Brain (organoid and tissue), 16 donors: ENCODE measurements at places on chromosomes 2 and 18. TPM values are rescaled to one million over a fixed set of nuclear protein-coding genes. Genes with fewer than 3 reads are reported as not detected.

The IKZF2 gene
- polyA plus RNA-seq, result 1.3 TPM

DNA sequence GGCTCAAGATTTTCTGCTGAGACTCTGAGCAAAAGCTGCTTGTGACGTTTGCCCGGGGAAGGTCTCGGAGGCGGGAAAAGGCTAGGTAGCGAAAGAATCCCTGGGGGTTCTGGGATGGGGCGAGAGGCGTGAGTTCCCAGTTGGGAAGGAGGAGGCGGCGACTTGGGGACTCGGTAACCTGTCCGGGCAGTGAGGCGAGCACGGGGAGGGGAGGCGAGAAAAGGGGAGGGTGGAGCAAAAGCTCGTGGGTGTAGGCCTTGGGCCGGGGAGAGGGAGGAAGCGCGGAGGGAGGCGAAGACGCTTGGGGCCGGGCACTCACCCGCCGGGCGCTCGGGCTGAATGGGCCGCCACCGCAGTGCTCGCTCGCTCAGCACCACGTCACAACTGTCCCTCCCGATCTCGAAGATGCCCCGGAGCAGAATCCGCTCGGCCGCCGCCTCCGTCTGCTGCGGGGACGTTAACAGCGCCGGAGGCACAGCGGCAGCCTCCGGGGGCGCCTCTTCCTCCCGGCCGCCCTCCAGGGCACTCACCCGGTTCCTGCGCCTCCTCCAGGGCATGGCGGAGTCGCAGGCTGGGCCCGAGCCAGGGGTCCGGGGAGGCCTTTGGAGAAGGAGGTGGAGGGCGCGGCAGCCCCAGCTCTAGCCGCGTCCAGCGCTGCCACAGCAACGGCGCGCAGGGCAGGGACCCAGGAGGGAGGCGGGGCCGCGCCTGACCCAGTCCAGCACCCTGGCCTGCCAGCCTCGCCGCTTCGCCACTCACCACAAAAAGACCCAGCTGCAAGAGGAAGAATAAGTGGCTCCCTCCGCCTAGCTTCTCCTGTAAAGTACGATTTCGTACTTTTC, at the start of gene CERKL:
Gene CERKL, minus strand, starts transcription at position 656 of the 842 bp plus-strand sequence. Its CDS starts 99 bp downstream, at position 557.
- peak; percentile 31 for DNase-seq

GRCh38 chr2:9678544-9678943, 47.7 kb upstream of the YWHAQ start:
- DNase-seq, result no peak

DNA sequence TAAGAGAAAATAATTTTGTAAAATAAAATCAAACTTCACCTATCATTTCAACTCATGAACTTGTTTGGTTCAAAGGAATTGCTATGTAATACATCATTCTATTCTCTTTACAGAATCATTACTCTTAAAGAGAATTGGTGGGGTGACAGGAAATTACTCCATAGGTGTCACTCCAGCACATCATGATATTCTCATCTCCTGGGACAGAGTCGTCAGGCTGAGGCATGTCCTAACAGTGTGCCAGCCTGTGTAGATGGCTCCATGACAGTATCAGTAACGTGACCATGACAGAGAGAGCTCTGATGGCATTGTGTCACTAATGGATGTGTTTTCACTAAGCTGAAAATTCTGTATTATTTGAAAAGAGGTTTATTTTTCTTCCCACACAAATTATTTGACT, 13.9 kb downstream of the SPATS2L start:
- DNase-seq, result no peak

- no peak for DNase-seq
Observed at GRCh38 chr18:3235846-3236245, 11.8 kb upstream of the MYL12A start.

- no peak for DNase-seq
Observed at GRCh38 chr18:79780547-79780946, 17.2 kb upstream of the KCNG2 start.

DNA sequence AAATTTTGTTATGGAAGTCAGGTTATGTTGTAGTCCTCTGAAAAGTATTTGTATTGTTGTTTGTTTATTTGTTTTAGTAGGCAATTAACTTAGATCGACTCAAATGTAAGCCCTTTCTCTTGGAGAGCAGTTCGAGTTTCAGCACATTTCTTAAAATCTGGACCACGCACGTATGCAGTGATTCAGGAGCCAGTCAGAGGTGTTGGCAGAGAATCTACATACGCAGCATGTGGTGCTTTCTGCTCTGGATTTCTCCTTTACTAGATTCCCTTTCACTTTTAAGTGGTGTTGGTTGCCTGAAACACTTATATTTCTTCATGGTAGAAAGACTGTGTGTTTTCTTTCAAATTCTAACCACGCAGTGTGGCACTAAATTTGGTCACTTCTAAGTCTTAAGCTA, 773.9 kb upstream of the LRATD1 start:
- DNase-seq, result no peak

GRCh38 chr2:127199223-127199622, 20.9 kb downstream of the CYP27C1 start:
- no peak for DNase-seq

GRCh38 chr2:229825476-229825875, 96.3 kb downstream of the TRIP12 start:
- no peak for DNase-seq

- no peak for DNase-seq
Observed at GRCh38 chr2:196293751-196294515, 122.6 kb upstream of the STK17B start.

GRCh38 chr18:1585881-1586488, 681.3 kb downstream of the ADCYAP1 start:
- peak; percentile 75 for DNase-seq

- DNase-seq, result no peak
Observed at GRCh38 chr2:121388371-121388770, 103.4 kb upstream of the TFCP2L1 start.

DNA sequence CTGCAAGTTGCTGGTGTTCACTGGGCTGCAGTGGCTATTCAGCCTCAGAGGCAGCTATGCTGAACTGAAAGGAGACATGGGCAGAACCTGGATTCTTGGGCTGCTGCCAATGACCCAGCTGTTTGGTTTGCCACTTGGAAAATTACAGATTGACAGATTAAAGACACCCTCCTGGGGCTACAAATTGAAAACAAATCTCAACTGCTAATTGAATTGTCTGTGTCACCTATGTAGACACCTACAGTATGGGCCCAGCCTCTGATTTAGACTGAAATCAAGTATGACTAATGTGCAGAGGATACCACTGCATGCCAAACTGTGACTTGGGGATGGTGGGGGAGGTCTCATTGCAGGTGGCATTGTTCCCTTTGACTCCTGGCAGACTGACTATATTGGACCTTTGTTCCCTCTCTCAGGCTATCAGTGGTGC, 42.8 kb downstream of the ITSN2 start:
- DNase-seq, result peak; percentile 54

- no peak for DNase-seq
Observed at GRCh38 chr18:55593888-55594287, 5.9 kb upstream of the TCF4 start.

The C2orf80 gene
- polyA plus RNA-seq, result 3.3 TPM

- no peak for DNase-seq
Observed at GRCh38 chr2:136008205-136008865, 22.9 kb upstream of the DARS1 start.

The XIRP2 gene
- not detected for polyA plus RNA-seq

The EVX2 gene
- 0.14 TPM for polyA plus RNA-seq

DNA sequence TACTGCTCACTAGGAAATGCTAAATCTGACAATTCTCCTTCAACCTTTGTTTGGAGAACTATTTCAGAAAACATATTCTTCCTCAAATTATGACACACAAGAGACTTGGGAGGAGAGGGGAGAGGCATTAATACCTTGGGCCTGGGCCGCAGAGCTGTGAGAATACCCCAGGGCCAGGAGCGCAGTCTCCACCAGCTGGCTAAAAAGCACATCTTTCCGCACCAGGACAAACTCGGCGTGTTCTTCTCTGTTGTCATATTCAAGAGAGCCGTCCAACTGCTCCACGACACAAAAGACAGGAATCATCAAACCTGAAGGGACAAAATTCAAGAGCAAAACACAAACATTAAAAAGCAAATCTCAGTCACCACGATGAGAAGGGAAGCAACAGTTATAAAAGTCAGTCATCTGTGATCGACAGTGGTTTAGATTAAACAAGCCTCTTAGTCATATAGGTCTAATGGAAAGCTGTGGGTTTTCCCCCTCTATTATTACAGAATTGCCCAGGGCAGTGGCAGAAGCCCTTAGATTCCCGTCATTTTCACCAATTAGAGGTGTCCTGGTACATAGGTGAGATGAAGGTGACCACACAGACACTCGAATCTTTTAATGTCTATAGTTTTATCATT, 24.4 kb downstream of the SATB2 start:
- no peak for DNase-seq

The CDH2 gene
- 85.4 TPM for polyA plus RNA-seq

DNA sequence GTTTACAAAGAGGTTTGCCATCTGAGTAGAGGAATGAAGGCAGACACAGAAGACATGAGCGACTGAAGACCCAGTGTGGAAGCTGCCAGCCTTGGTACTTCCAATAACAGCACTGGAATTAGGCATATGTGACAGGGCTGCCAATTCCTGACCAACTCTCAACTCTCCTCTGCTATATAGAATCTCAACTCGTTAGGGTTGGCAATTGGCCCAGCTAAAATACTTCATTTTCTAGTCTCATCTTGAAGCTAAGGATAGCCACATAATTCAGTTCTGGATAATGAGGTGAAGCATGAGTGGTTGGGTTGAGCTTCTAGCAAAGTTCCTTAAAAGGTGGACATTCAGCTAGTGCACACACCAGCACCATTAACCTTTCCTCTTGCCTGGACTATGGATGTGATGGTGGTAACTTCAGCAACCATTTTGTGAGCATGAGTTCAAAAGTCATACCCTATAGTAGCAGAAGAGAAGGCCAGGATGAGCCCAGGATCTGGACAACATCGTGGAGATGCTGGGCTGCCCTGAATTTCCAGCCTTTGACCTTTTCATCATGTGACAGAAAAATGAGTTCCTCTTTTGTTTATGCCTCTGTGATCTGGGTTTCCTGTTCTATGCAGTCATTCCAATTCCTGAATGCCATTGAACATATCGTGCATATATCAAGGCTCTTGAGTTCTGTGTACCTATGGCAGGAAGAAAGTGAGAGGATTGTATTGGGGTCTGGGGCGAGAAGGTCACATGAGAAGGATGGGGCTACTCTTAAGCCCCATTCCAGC, 68.1 kb upstream of the HAAO start:
- DNase-seq, result no peak

The MAL gene
- polyA plus RNA-seq, result 206 TPM

DNA sequence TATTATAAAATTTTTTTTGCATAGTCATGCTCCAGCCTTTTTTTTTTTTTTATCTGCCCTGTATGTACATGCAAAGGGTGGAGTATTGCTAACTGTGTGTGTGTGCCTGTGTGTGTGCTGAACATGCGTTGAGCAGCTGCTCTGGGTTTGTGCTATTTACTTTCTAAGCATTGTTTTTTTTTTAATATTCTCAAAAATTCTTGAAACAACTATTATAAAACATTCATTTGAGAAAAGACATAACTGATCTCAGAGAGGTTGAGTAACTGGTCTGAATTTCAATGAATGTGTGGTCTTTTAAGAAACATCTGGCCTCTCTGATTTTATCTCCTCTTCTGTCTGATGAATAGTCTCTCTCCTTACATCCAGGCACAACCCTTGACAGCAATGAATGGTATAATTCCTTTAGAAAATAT, 366.0 kb upstream of the SLC14A2 start:
- DNase-seq, result no peak

GRCh38 chr2:172639256-172639655, 83.4 kb downstream of the PDK1 start:
- no peak for DNase-seq

The ABCG5 gene
- not detected for polyA plus RNA-seq

DNA sequence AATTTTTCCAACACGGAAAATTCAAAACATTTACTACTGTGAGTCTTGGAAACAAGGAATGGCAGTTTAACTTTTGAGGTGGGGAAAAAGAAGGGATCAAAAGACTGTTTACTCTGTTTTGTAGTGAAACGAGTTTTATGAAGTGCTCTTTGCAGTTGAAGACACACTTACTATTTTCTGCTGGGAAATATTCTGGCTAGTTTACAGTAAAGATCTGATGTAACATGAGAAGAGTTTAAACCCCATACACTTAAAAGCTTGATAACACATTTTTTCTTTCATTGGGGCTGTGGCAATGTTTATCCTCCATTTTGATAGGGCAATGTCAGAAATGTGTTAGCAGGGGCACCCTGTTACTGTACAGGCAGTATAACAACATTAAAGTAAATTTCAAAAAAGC, 124.9 kb upstream of the SMAD7 start:
- no peak for DNase-seq

GRCh38 chr18:56992777-56993176, 154.1 kb upstream of the BOD1L2 start:
- DNase-seq, result no peak

- no peak for DNase-seq
Observed at GRCh38 chr2:38671946-38672345, 6.0 kb downstream of the GALM start.

DNA sequence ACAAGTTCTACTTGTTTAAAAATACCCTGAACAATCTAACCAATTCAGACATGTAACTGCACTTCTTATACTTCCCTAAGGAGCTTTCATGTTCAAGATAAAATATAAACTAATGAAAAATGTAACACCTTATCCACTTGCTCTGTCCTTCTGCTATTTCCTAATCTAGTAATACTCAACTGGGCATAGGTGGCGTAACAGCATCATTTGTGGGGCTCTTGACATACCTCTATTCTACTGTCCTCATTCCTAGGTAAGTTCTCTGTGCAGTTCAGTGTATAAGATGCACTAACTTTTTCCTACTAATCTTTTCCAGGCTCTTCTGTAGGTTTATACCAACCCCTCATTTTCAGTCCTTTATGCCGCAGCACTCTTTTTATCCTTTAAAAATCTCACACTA, 36.7 kb downstream of the PRKD3 start:
- peak; percentile 47 for DNase-seq

GRCh38 chr2:71277147-71277475, 50.2 kb upstream of the PAIP2B start:
- DNase-seq, result no peak

- no peak for DNase-seq
Observed at GRCh38 chr2:54434711-54435110, 21.4 kb upstream of the SPTBN1 start.

GRCh38 chr2:28809927-28810326, 707 bp upstream of the SPDYA start:
- no peak for DNase-seq

- DNase-seq, result peak; percentile 31
Observed at GRCh38 chr2:137339051-137339450, 573.7 kb downstream of the THSD7B start.

DNA sequence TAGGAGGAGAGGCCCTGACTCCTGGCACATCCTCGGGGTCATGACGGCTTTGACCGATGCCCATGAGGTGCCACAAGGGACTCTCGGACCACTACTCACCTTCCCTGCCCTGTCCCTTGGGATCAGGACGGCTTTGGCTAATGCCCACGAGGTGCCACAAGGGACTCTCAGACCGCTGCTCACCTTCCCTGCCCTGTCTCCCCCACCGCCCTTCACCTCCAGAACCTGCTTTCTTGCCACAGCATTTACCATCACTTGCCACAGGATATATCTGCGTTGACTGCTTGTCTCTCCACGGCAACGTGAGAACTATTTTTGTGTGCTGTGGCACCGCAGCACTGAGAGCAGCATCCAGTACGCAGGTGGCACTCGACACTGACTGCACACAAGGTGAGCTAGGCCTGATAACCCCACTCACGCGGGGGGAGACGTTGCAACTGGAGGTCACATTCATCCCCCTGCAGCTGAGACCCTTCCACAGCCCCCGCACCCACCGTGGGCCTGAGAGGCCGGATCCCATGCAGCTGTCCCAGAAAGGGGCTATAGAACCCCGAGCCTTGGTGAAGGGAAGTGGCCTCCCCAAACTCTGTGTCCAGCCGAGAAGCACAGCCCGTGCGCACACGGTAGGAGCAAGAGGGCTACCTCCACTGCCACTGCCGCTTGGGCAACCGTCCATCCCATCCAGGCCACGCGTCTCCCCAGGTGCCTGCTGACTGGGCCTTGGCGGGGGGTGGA, 47.5 kb downstream of the ANO7 start:
- no peak for DNase-seq
